ENCODE measurements at places on chromosomes 7 and 10.

- peak; percentile 65 for DNase-seq
Measured at GRCh38 chr10:100009793-100010676, at the start of gene DNMBP. Gene DNMBP, minus strand, starts transcription at chr10:100009947. Its CDS starts 37,823 bp downstream, at chr10:99972124.

- DNase-seq = no peak
Measured at GRCh38 chr7:132251327-132251659, 325.0 kb downstream of the PLXNA4 start.

DNA sequence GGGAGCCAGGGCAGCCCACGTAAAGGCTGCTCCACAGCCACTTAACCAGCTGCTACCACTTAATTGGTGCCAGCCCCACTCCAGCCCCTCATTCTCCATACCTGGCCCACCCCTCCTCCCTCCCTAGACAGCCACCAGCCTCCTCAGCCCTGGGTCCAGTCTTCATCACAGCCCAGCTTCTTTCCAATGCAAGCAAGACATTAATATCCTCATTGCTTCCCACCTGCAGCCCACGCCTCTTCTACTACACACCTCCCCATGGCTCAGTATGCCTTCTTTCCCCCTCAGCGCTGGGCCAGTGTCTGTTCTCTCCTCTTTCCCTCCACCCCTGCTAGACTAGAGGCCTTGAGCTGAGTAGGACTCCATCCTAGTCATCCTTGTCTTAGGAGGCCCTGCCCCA is 33.5 kb upstream of the UNC5B start:
- DNase-seq = no peak

DNA sequence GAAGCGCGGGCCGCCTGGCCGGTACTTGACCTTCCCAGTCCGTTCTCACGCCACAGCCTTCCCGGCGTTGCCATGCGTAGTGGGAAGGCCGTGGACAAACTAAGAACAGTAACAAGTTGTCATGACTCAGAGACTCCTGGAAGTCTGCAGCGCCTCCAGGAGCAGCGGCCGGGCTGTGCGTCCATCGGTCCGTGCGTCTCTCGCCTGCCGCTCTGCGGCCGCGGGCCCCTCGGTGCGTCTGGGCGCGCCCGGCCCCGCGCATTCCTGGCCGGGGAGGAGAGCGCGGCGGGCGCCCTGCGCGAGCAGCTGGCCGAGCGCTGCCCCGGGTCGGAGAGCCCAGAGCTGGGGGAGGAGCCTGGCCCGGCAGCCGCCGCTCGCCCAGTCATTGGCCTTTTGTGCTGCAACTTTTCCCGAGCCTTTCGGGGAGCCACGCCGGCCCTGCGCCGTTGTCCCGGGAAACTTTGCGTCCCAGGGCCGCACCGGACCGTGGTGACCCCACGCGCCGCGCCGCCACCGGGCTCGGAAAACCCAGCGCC is 123.7 kb downstream of the TACC2 start:
- DNase-seq = no peak

DNA sequence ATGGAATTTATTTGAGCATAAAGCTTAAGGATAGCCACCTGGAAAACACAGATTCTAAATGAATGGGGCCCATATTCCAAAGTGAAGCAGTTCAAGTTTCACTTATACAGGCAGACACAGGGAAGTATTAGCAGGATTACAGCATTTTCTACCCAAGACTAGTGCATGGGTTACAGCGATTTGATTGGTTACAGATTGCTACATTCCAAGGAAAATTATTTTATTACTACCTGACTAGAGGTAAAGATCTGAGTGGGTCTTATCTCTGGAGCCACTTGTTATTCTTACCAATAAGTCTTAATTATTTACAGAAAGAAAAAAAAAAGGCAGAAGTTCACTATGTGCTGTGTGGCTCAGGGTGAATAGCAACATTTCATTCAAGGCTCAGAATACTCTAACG is 87.4 kb upstream of the ITGB1 start:
- DNase-seq = no peak

DNA sequence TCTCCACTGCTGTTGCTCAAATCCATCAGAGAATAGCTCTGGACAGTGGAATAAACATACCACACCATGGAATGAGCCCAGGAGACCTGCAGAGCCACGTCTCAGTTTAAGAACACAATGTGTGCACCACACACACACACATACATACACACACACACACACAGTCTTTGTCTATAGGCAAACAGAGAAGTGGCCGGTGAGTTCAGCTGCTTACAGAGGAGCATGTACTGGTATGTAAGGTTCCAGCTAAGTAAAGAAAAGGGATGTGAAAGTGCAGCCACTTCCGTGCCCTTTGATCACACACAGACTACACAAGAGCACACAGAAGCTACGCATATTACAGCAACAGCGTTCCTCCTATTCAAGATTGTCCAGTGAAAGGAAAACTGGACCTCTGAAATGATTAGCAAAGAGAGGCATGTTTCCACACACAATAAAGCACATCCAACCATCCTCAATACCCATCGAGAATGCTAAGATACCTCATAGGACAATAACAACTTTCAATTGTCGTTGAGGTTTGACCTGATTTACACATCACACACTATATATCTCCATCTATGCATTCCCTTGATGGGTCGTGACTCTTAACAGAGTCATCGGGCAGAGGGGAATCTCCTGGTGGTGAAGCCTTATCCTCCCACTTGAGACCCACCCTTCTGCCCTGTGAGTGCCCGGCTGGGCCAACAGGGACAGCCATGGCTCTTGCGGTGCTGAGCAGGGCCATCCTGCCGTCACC is 23.6 kb downstream of the SLC35B4 start:
- DNase-seq = no peak

DNA sequence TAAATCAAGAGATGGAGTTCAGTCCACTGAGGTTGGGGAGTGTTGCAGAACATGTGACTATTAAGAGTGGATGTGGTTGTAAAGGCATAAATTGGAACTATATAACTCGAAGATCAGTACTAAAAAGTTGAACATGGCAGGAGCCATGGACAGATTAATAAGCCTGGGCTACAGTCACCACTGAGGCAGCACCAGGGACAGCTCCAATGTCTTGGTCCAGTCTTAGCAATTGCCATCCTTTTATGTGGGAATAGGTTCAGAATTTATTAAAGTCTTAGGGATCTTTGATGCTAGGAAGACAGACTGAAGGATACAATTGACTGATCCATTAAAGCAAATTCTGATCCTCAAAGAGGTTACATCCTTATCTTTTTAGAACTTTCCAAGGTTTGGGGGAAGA is 156.6 kb downstream of the ADRA2A start:
- DNase-seq = no peak

- DNase-seq = no peak
Measured at GRCh38 chr10:106992055-106992454, 172.5 kb downstream of the SORCS1 start.

GRCh38 chr7:87231258-87231657 is 11.7 kb upstream of the TMEM243 start:
- DNase-seq = no peak

DNA sequence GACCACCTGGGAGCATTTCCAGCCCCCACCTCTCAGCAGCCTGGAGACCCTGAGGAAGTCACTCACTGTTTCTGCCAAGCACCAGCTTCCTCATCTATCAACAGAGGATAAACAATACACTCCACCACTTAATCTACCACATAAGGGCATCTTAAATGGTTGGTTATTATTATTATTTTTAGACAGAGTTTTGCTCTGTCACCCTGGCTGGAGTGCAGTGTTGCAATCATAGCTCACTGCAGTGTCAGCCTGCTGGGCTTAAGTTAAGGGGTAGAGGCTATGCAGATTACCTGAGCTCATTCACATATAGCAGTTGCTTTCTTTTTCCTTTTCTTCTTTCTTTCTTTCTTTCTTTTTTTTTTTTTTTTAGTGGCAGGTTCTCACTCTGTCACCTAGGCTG is 59.5 kb upstream of the ELN start:
- no peak for DNase-seq

All from stimulated activated CD4-positive, alpha-beta T cell treated with anti-CD3 and anti-CD28 coated beads, Interleukin-1b, Interleukin-23, amount 100 ng/mL, for 1 hour (primary cell).